Activated CD4-positive, alpha-beta memory T cell treated with anti-CD3 and anti-CD28 coated beads, Interleukin-2, amount 10 ng/mL, durations not matched to agents 7 days and 5 days (primary cell): ENCODE measurements at places on chromosomes 7 and 10. TPM values are rescaled to one million over a fixed set of nuclear protein-coding genes. Genes with fewer than 3 reads are reported as not detected.

The ARL5B gene
- total RNA-seq, result 19.3 TPM

The GJD4 gene
- total RNA-seq, result not detected

The CHCHD3 gene
- total RNA-seq, result 39.0 TPM

The CFAP43 gene
- total RNA-seq, result 0.25 TPM

The NPSR1 gene
- total RNA-seq, result not detected

The CYP3A7 gene
- not detected for total RNA-seq

The CTAGE8 gene
- total RNA-seq, result not detected

The TMEM236 gene
- total RNA-seq, result 0.15 TPM
